ENCODE measurements at places on chromosomes 12 and 14.
A peak's percentile ranks its signal among the peaks of the same experiment; 100 is the strongest.

DNA sequence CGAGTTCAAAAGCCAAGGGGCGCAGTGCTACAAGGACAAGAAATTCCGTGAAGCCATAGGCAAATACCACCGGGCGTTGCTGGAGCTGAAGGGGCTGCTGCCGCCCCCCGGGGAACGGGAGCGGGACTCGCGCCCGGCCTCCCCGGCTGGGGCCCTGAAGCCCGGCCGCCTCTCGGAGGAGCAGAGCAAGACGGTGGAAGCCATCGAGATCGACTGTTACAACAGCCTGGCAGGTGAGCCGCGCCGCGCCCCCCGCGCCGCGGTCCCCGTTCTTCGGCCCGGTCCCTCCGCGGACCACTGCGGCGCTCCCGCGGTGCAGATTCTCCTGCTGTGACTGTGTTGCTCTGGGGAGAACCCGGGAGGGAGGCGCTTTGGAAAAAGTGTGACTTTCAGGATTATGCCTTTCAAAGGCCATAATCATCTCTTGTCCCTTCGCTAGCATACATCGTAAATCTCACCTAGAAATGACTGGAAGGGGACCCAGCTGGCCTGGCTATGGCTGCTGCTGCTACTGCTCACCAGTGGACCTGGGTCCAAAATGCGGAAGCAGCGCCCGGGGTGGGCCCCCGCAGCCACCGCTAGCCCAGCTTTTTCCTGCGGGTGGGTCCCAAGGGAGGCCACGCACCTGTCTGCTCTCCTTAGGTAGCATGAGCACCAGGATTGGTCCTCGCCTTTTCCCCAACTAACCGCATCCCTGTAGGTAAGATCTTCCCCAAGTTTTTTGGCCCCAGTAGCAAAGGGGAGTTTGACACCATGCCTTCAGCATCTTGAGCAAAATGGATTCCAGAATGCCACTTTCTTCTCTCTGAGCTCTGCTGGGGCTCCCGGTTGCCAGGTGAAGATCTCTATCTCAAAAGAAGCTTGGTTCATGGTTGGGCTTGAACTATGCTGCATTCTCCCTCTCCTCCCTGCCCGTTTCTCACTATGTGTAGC is 853 bp downstream of the TTC9 start:
- no peak for DNase-seq

DNA sequence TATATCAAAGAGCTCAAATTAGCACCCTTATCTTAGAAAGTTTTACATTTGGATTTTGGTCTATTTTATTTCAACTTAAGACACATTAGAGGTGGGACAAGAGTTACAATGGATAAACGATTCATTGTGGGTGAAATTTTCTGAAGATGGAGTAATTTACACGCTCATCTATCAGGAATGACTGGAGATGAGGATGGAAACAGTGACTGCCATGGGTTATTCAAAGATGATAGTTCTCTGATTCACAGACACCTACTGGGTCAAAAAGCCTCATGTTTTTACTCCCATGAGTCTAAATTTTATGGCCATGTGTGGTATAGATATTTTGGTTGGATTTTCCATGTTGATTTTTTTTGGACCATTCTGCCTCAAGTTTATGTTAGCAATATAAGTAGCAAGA is 22.1 kb downstream of the SAMD4A start:
- no peak for DNase-seq

GRCh38 chr12:66662729-66663128 is 16.1 kb downstream of the GRIP1 start:
- no peak for DNase-seq

DNA sequence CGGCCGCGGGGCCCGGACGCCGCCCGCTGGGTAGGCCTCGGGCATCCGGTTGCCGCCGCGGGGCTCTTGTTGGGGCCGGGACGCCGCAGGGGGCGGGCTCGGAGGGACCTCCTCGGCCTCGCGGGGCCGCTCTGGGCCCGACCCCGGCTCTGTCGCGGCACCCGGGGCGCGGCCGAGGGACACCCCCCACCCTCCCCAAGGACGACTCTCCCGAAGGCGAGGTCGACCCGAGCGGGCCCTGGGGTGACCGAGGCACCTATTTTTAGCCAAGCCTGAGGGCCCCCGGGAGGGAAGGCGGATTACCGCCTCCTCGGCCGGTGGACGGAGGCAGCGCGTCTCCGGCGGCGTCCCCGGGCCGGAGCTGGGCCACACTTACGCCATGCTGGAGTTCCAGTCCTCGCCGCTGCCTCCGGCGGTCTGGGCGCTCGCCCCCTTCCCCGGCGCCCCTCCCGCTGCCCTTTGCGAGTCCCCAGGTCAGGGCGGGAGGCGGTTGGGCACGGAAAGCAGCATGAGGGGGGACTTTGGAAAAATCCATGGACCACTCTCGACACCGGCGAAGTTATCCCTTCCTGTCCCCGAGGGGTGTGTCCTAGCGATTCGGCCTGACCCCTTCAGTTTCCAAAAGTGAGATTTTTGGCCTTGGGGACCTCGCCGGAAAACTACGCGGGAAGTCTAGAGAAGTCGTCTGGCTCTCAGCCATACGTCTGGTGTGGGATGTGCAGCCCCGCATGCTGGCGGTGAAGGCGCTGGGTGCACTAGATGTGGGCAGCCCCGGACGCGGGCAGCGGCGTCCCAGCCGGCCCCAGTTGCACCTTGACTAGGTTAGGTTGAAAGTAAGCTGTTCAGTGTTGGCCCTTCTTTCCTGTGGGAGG is 699 bp downstream of the KTN1 start:
- peak; percentile 35 for DNase-seq

DNA sequence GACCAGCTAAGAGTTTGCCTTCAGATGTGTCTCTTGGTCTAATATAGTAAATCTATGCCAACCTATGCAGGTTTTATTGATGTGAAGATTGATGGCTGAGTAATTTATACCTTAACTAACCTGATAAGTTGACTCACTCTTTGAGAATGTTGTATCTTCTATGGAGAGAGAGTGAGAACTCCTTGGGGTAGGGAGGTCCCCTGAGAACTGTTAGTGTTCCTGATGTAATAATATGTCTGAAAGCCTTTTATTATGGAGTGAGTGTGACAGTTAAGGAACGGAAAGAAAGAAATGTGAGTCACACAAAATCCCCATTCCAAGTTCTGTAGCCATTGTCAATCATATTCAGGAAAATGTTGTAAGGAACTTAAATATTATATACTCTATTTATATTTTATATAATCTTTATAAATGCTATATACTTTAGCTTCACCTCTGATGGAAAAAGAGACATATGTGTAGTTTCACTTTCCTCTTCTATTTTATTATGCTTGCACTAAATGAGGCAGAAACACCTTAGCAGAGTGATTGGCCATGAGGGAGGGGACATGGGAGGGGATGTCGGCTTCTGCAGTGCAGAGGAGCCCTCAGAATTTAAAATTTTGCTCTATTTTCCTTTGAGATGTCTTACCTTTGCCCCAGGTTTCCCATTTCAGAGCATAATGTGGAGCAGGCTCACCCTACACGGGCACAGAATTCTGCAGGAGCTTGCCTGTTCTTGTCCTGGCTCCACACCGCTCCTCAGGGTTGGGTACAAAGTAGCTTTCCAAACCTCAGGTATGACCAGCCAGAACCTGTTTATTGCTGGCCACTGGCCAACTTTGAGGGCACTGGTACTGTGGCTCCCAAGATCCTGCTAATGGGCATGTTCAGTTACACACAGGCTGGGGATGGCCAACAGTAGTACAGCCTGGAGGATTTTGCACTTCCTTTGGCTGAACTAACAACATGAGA is 57.7 kb downstream of the ARF6 start:
- DNase-seq, result no peak
